GM23248 (cell line): ENCODE measurements at places on chromosomes 4 and X. TPM values are rescaled to one million over a fixed set of nuclear protein-coding genes. Genes with fewer than 3 reads are reported as not detected.

HTRA3 gene
- total RNA-seq, result 3.2 and 5.9 TPM in 2 replicates

UGT2B11 gene
- not detected in 2 replicates for total RNA-seq

GNRHR gene
- total RNA-seq, result not detected in 2 replicates

ABCD1 gene
- total RNA-seq, result 24.4 and 24.9 TPM in 2 replicates

PABPC4L gene
- under 0.01 TPM in 2 replicates for total RNA-seq

MGAT4D gene
- total RNA-seq, result not detected in 2 replicates

AMOT gene
- total RNA-seq, result 1.5 and 2.5 TPM in 2 replicates

MAGEB4 gene
- not detected in 2 replicates for total RNA-seq

DNA sequence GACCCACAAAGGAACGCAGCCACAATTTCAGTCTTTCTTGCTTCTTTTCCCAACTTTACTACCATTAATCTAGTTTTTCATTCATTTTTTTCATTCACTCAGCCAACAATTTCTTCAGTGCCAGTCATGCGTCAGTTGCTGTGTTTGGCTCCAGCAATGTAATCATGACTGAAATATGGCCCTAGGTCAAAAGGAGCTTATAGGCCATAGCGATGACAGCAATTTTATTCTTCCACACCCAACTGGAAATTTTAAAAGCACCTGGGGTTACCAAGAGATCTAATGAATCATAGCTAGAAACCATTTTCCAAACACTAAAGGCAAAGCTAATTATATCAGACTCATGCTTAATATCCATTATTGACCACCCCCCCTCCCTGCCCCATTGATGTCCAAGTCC, 29.8 kb upstream of the C1QTNF7 start:
- peak; percentile 45 for DNase-seq

DNA sequence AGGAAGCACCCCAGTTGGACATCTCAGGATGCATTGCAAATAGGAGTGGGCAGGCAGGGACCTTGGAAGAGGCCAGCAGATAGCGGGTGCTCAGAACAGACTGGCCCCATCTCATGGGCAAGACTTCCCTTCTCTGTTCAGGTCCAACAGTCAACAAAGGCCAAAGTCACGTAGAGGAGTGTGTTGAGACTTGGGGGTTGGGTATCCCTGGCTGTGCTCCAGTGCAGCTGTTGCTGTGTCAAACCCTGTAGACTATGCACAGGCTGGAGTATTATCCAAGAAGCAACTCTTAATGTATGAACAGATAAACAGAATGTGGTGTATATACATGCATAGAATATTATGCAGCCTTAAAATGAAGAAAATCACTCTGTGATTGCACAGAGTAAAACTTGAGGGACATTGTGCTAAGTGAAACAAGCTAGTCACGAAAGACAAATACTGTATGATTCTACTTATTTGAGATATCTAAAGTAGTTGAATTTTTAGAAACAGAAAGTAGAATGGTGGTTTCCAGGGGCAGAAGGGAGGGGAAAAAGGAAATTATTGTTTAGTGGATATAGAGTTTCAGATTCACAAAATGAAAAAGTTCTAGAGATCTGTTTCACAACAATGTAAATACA, 192.1 kb upstream of the LCORL start:
- no peak for DNase-seq

- DNase-seq, result no peak
Measured at GRCh38 chr4:105150503-105150902, 3.8 kb downstream of the TET2 start.

- DNase-seq, result no peak
Measured at GRCh38 chr4:185654311-185654710, 119.0 kb upstream of the PDLIM3 start.

GRCh38 chr4:139849219-139849618, 183.6 kb downstream of the MGST2 start:
- DNase-seq, result no peak

DNA sequence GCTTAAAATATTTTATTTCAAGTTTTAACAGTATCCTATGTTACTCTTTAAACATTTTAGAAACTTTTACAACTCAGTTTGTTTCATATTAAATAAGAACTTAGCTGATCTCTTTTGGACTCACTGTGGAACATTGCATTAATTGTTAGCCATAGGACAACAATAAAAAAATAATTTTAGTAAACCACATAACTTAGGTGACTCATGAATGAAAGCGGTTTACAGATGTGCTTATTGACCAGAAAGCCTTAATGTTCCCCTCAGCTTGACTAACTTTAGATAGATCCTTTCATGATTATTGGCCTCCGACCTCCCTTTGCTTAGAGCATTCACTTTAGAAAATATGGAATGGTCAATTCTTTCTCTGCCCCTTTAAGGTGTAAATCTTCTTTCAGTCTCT, 783.5 kb upstream of the MAGEB2 start:
- no peak for DNase-seq

GRCh38 chrX:103404231-103405008, 28.1 kb downstream of the BEX3 start:
- DNase-seq, result peak; percentile 86

GRCh38 chrX:127276326-127276725, 456.8 kb downstream of the PRR32 start:
- DNase-seq, result no peak

DNA sequence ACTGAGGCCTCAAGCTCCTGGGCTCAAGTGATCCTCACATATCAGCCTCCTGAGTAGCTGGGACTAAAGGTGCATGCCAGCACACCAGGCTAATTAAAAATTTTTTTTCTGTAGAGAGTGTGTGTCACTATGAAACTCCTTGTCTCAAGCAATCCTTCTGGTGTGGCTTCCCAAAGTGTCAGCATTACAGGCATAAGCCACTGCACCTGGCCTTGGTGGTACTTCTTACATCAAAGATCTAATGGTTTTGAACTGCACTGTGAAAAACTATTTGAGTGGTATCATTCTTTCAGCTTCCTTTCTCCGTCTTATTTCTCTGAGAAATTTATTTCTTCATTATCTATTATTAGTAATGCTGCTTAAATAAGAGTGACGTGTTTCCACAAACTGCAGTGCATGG, 98.5 kb downstream of the UNC5C start:
- DNase-seq, result no peak

GRCh38 chr4:135098061-135098460, 896.5 kb upstream of the PABPC4L start:
- DNase-seq, result no peak

GRCh38 chr4:160956875-160957274, 1206.9 kb downstream of the FSTL5 start:
- no peak for DNase-seq

- DNase-seq, result peak; percentile 84
Measured at GRCh38 chrX:72201836-72202536, 20.4 kb downstream of the PIN4 start.

- no peak for DNase-seq
Measured at GRCh38 chrX:24696294-24696693, 2.6 kb downstream of the POLA1 start.

DNA sequence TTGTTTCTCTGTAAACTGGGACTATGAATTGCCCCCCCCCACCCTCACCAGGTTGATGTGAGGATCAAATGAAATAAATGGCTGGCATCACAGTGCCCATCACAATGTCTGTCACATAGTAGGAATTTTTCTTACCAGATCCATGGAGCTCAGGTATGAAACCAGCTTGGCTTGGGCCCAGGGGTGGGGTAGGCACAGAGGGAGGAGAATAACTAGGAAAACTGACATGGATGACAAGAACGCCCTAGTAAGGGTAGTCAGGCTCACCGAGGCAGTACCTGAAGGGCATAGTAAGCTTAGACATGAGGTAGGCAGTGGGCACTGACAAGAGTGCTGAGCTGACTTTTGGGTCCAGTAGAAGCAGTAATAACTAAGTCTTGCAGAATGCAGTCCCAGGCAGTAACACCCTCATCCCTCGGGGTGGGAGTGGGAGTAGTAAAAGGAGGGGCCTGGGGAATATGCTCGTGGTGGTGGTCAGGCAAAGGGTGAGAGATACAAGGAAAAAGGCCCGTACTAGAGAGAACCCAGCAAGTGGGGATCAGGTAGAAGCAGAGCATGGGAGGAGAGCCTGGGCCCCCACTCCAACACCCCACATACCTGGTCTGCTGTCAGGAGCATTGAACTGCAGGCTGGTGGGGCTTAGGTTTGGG, 155.9 kb upstream of the PJA1 start:
- no peak for DNase-seq

- DNase-seq, result no peak
Measured at GRCh38 chr4:40241941-40242340, 45.1 kb downstream of the RHOH start.

DNA sequence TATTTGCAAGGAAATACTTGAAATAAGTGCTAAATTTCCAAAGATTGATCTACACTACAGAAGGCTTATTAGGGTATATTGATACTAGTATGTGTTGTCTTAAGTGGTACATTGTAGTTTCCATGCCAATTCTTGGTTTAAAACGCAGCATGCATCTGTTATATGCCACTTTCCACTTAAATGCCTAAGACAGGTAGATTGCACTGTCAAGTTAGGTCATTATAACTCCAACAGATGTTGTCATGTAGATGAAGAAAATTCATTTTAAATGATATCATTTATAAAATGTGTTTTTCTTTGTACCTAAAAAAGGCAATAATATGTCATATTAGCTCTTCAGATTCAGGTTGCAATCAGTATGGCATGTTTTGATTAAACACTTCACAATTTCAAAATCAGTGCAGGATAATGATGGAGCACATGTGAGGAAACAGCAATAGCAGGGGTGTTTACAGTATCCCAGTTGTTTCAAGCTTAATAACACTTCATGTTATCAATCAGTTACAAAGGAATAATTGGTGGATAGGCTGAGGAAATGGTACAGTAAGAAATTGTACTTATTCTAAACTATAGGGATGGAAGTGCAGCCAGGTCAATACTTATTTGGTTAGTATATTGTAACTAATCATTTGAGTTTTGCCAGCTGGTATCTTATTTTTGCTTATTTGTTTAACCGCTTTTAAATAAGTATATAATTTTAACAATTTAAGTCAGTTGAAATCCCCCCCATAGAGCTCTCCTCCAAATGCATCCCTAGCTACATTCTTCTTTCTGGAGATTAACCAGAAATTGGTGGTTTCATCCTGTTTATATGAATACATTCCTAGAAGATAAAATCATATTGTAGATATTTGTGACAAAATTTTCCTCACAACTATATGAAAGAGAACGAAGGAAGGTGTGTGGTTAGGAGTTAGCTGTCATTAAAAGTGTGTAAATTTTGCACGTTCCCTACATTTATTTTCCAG, 454.4 kb upstream of the ATOH1 start:
- no peak for DNase-seq

- peak; percentile 67 for DNase-seq
Measured at GRCh38 chrX:13658602-13659001, 5.7 kb downstream of the TCEANC start.

- DNase-seq, result no peak
Measured at GRCh38 chrX:2507904-2508627, 7.3 kb upstream of the DHRSX start.

- no peak for DNase-seq
Measured at GRCh38 chr4:95507147-95507546, 41.6 kb downstream of the UNC5C start.

- peak; percentile 56 for DNase-seq
Measured at GRCh38 chrX:23008431-23009099, 8.8 kb downstream of the DDX53 start.

DNA sequence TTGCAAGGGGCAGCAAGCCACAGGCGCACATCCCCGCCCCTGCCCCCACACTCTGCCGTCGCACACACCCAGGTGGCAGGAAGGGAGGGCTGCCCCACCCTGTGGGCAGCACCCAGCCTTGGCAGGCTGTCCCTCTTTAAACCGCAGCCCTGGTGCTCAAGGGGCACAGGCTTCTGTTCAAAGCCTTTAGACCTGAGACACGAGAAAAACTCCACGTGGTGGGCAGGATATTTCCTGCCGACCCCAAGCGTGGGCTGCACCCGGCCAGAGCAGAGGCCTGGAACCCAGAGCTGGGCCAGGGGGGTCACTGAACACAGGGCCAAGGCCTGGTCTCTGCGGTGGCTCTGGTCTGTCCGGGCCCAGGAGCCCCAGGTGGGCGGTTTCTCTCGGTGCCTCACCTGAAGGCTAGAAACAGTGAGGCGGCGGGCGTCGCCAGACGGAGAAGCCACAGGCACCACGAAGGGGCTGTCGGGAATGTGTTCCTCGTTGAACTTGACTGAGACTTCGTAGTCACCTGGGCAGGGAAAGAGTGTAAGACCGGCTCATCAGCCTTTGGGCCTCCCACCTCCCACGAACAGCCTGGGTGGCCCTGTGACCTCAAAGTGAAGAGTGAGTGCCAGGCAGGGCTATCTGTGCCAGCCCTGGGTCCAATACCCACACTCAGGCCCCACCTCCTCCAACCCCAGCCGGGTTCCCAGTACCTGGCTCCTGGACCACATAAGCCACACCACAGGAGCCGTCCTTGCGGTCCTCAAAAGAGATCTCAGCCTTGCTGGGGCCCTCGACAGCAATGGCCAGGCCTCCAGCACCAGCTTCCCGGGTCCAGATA, 23.0 kb downstream of the FLNA start:
- no peak for DNase-seq

DNA sequence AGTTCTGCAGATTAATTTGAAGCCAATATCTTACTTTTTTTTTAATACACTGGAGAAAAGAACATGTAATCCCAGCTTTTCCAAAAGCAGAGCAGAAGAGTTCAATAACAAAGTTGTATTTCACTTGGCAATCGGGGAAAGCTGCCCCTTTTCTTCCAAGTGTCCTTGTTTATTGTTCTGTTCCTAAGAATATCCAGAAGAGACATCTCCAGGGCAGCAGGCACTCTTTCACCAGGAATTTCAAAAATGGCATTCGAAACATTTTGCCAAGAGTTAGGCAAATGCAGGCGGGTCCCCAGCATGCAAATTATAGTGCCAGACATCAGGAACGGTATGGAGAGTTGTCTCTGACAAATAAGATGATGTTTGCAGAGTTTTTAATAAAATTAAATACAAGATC, 494.5 kb downstream of the BCOR start:
- no peak for DNase-seq

- DNase-seq, result no peak
Measured at GRCh38 chr4:18057821-18058533, 36.4 kb upstream of the LCORL start.

DNA sequence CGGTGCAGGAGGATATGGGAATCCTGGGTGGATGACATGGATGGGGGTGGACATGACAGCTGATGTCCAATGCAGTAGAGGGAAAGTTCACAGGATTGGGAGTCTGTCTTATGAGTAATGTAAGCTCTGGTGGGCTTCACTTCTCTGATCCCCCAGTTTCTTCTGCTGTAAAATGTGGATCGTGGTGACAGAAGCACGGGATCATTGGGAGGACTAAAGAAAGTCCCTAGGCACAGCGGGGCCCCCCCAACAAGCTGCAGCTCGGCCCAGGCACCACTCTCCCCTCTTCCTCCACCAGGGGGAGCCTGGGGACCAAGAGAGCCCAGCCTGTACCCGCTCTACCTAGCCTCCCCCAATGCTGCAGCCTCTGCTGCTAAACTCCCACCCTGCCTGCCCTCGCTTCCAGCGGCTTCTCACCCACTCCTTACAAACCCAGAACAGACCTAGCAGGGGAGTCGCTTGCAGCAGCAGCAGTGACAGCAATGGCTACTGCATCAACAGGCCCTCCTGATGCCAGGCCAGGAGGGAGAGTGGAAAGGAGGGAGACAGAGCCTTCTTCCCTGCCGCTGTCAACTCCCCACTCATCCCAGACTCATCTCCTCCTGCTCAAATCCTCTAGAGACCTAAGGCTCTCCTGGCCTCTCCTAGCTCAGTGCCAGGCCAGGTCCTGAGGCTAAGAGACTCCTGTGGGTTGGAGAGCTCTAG, 36.1 kb upstream of the IQSEC2 start:
- peak; percentile 61 for DNase-seq
